Stimulated activated CD8-positive, alpha-beta memory T cell treated with anti-CD3 and anti-CD28 coated beads, Interleukin-7, amount 100 ng/mL, for 4 hours (primary cell): ENCODE measurements at places on chromosomes 6 and 20.

- no peak for DNase-seq
Measured at GRCh38 chr6:83867043-83867442, 7.6 kb downstream of the CYB5R4 start.

DNA sequence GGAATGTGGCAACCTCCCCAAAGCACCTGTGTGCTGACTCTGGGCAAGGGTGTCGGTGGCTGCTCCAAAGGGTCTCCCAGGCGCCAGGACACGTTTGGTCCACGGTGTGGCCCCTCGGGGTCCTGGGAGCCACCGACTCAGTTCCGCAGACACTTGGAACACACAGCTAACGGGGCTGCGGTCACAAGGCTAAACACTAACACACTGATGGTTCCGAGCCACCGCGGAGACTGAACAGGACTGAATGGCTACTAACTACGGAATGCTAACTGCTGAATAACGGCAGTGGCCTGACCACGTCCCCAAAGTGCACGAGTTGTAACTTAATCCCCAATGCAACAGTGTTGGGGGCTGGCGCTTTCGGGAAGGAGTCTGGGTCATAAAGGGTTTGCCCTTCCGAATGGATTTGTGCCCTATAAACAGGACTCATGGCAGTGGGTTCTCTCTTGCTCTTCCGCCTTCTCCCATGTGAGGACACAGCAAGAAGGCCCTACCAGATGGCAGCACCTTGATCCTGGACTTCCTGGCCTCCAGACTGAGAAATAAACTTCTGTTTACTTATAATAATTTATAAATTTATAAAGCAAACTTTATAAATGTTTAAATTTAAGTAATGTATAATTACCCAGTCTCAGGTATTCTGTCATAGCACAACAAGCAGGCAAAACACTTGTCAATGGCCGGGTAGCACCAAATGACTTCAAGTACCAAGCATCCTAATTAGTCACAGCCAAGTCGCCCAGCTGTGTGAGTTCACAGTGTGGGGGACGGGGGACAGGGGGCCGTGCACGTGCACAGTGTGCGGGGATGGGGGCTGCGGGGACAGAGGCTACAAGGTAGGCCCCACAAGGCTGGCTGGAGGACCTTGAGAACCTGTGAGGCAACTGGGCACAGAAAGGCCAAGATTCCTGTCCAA is 2.3 kb upstream of the EEF1A2 start:
- DNase-seq = no peak

GRCh38 chr20:12640251-12640650 is 368.5 kb upstream of the SPTLC3 start:
- no peak for DNase-seq

- no peak for DNase-seq
Measured at GRCh38 chr20:49821381-49821780, 8.8 kb downstream of the SLC9A8 start.

GRCh38 chr6:26278536-26278935 is 86.5 kb upstream of the BTN3A2 start:
- no peak for DNase-seq

DNA sequence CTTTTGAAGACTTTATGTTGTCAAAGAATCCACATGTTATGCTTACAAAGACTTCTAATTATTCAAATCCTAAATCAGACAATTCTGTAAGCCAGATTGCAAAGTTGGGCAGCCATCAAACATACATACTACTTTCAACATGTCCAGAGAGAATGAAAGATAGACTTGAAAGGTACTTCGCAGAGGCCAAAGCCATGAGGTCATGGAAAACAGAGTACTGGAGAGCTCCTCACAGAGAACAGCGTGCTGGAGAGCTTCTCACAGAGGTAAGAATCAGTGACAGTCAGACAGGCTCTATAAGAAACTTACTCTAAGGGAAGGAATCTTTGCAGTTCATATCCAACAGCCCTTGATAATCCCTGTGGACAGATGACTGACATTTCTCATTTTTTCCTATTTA is 400.2 kb downstream of the GJA1 start:
- DNase-seq = no peak

GRCh38 chr6:129046526-129046925 is 163.6 kb downstream of the LAMA2 start:
- DNase-seq = no peak

- DNase-seq = no peak
Measured at GRCh38 chr20:45957021-45957941, 14.7 kb downstream of the ZNF335 start.

GRCh38 chr6:163375361-163375760 is 39.2 kb upstream of the QKI start:
- DNase-seq = no peak

DNA sequence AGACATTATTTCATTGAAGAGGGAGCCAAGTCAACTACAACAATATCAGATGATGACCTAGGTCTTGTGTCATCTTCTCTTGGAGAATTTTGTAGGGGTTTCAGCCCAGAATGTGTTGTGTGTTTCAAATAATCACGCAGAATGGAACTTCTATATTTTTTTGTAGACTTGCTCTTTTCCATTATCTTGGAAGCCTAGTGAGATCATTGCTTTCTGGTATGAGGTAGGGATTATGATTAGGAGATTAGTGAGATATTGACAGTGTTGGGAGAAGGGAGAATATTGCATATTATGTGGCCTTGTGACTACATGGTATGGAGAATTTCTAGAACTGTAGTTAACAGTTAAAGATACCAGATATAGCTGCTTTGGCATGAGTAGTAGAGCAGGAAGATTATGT is 423.6 kb upstream of the PLCB4 start:
- DNase-seq = no peak
